ENCODE measurements at places on chromosomes 5 and 9. TPM values are rescaled to one million over a fixed set of nuclear protein-coding genes. Genes with fewer than 3 reads are reported as not detected.

Gene PCDH1
- not detected for total RNA-seq

Gene ANXA2R
- 14.5 TPM for total RNA-seq

Gene WDR31
- total RNA-seq: 1.1 TPM

Gene PCDHB4
- not detected for total RNA-seq

DNA sequence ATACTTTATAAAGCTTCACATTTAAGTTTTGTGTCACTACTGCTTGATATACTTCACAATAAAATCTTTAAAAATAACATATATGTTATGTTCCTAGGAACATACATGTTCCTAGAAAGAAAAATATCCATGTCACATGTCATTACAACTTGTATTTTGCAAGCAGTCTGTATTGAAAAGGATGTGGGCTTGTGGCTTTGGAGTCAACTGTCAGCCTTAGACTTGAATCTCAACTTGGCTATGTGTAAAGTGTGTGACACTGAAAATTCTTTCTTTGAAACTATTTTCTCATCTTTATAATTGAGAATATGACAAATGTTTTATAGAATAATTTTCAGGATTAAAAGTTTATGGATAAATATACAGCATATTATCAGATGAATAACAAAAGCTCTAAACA, 273.1 kb downstream of the KIAA0825 start:
- DNase-seq: no peak

- DNase-seq: no peak
These were observed 6.2 kb downstream of the MLANA start for GRCh38 chr9:5896863-5897262.

DNA sequence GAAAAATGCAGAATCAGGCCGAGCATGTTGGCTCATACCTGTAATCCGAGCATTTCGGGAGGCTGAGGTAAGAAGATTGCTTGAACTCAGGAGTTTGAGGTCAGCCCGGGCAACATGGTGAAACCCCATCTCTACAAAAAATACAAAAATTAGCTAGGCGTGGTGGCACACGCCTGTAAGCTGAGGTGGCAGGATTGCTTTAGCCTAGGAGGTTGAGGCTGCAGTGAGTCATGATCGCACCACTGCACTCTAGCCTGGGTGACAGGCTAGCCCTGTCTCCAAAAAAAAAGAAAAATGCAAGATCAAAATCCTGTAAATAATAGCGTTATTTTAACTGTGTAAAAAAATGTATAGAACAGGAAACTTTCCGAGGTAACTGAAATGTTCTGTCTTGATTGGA, 39.4 kb downstream of the RNF44 start:
- DNase-seq: no peak

GRCh38 chr5:43396762-43397304, 15.4 kb downstream of the CCL28 start:
- peak; percentile 79 for DNase-seq

DNA sequence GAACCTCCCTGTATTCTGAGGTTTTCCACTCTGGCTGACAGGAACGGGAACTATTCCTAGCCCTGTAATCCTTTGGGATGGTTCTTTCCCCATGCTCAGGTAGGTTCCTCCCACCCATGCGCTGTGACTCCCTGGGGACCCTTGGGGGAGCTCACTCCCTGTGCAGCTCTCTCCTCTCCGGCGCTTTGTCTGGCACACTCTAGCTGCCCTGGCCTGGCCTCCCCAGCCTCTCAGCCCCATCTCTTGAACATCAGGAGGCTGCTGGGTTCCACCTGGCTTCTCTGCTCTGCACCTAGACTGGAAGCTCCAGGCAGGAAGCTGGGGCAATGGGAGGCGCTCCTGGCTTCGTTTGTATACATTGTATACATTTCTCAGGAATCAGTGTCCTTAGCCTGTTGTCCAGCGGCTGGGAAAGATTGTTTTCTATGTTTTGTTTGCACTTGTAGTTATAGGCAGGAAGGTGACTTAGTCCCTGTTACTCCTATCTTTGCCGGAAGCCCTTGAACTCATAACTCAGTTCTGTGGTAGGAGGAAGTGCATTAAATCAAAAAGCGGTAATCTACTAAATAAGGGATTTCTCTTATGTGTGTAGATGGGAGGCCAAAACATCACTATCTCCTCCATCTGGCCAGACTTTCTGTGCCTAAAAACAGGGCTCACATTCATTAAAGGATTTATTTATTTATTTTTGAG, 20.4 kb downstream of the SLC25A25 start:
- DNase-seq: no peak

GRCh38 chr9:129995409-129996160, 47.4 kb downstream of the FNBP1 start:
- peak; percentile 60 for DNase-seq

DNA sequence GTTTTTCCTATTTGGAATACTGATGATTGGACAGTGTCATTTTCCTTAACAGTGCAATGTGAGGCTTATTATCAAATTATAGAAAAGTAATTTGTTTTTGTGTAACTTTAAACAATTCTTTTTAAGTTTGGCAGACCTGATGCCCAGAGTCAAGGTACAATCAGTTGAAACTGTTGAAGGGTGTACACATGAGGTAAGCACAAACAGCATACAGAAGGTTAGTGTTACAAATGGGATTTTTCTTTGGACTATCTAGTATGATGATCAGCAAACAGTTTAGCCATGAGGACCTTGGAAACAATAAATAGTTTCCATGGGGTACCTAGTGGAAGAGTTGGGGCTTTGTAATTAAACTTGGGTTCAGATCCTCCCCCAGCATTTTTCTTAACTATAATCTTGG, 16.2 kb downstream of the MTREX start:
- no peak for DNase-seq

DNA sequence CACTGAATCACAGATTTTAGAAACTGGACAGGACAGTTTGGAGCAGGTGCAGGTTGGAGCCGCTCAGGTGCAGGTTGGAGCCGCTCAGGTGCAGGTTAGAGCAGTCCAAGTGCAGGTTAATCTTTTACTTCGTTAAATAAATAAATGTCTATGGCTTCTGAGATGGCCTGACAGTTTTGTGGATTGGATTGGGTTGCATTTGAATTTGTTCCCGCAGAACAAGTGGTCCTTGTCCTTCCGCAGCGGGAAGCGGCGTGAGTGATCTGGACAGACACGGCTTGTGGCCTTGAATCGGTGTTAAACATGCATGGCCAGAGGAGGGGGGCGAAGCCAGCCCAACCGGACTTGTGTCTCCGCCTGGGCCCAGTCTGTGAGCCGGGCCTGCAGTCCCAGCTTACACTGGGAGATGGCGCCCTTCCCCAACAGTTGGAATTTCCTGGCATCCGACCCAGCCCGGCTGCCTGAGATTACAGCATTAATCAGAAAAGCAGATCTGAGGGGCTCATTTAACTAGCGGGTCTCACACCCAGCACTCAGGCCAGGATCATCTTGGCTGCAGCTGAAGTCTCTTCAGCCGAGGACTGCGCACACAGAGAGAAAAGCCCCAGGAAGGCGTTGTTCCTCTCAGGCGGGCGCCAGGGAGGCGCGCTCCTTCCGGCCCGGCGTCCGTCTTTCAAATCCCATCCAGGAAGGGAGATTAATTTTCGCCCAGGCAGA, 1.5 kb upstream of the OLFM1 start:
- peak; percentile 58 for DNase-seq

- no peak for DNase-seq
These were observed 114.5 kb downstream of the SLC25A46 start for GRCh38 chr5:110853267-110853666.

GRCh38 chr5:102483736-102484135, 15.1 kb downstream of the SLCO6A1 start:
- DNase-seq: no peak

DNA sequence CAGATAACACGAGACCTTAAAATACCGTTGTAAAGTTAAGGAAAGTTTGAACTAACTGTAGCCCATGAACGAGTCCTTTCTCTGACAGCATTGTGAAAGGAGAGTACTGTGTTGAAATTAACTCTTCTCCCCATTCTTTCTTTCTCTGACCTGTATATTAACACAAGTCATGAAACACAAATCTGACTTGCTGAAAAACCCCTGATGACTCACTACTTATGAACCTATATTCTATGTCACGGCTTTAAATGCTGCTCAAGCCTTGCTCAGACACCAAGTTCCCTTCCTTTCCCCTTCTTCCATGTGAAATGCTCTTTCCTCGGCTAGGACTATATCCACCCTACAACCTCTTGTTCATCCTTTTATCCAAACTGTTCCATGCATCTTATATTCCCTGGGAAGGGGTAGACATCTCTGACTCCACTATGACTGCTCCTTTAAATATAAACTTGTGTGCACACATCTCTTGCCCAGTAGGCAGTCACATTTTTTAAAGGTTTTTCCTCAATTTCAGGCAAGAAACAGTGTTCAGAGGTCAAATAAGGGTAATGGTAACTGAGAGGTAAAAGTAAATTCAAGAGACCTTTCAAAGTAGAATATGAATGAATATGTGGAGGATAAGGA, 142.9 kb downstream of the NFIB start:
- no peak for DNase-seq

DNA sequence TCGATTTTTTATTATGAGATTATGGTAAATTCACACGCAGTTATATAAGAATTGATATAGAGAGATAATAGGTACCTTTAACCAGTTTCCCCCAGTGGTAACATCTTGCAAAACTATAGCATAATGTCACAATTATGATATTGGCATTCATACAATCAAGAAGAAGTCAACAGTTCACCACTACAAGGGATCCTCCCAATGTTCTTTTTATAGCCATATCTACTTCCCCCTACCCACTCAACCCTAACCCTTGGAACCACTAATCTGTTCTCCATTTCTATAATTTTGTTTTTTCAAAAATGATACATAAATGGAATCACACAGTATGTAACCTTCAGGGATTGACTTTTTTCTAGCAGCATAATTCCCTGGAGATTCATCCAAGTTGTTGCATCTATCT, 9.8 kb downstream of the ACTL7B start:
- DNase-seq: no peak

DNA sequence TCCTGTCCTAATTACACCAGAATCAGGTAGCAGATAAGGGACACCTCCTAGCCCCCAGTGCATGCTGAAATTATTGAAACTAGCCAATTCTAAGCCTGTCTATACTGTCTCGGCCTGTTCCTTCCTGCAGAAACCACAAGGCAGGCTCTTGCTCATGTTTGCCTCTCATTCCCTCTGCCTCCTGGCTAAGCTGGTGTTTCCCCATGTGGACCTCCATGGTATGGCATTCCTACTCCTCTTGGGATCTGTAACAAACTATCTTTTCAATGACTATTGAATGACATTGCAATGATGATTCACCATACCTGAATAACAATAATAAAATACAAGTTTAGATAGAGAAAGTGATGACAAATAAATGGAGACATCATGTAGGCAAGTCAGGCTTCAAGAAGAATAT, 35.6 kb upstream of the ADAMTS16 start:
- DNase-seq: no peak

DNA sequence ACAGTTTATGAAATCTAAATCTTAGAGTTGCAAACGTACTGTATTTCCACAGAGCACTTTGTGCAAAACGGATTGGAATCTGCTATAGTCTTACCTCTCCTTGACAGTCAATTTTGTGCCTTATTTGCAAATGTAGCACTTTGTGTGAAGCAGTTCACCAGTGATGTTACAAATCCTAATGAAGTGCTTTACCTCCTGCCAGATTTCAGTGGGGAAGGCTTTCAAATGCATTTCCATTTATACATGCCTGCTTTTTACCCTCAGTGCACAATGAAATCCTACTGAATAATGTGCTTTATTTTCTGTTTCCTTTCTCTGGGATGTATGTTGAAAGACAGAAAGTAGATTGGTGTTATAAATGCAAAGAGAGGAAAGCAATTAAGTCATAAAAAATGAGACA, 2141.6 kb upstream of the C9orf72 start:
- DNase-seq: no peak

DNA sequence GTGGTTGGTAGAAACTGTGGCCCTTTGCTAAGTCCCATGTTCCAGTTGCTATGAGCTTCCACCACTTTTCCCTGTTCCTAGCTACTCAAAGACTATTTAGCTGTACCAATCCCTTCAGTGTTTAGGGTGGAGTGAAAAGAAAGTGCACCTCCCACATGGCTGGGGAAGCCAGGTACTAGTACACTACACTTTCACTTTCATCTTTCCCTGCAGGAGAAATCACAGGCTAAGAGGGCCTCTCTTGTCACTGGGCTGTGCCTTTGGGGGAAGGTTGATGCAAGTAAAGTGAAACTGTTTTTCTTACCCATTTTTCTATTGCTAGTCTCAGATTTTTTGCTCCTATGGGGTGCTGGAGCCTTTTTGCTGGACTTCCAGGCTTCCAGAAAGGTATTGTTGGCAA, 33.5 kb upstream of the CKS2 start:
- DNase-seq: no peak

- no peak for DNase-seq
These were observed 84.4 kb upstream of the ITGA1 start for GRCh38 chr5:52703321-52703720.

DNA sequence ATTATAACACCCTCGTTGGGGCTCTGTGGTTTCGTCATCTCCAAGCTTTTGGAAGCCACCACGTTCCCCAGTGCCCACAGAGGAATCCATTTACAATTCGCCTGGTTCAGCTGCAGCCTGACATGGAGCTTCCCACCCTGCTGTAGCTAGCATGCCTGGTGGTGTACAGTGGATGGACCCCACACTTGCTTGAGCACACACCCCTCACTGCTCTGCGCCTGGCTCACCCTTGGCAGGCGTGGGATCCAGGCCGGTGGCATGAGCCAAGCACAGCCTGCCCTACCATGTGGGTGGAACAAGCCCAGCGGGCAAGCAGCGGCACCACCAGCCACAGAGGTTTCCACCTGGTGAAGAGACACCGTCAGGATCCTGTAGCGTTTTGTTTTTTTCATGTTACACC, 1045.7 kb upstream of the CDH9 start:
- DNase-seq: no peak

DNA sequence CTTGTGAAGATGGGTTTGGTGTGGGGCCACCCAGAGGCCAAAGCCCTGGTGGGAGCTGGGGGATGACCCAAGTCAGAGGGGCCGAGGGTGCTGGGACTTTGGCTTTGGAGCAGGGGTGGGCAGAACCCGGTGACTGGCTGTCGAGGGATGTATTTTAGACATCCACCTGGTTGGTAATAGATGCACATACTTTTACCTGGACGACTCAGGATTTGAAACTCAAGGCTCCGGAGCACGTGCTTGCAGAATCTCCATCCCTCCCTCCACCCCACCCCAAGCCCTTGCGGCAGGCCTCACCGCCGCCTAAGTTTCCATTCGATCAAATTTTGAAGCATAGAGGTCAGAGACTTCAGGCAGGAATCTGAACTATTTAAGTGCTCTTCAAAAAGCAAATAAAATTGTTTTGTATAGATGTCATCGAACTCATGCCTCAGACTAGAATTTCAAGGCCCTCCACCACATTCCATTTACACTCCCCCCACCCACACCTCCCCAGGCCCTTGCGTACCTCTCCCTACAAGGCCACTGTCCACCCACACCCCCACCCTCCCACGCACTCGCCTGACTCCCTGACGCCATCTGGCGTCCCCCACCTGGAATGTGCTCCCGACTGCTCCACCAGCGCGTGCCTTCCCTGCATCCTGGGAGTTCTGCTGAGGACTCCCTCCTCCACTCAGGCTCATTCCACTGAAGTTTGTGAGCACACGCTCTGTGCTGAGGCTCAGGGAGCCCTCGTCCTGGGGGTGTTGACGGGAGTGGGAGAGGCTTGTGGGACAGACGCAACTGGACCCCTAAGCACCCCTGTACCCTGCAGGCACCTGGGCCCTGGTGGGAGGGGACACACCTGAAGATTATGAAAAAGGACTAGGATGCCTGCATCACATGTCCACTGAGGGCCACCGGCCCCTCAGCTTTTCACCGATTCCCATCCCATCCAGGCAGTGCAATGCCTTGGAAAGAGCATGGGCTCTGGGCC, 56.4 kb upstream of the RPL26L1 start:
- DNase-seq: no peak
